ENCODE measurements at places on chromosomes 4 and X.

- DNase-seq = no peak
These were observed 43.5 kb upstream of the GPR174 start for GRCh38 chrX:79100791-79101484.

DNA sequence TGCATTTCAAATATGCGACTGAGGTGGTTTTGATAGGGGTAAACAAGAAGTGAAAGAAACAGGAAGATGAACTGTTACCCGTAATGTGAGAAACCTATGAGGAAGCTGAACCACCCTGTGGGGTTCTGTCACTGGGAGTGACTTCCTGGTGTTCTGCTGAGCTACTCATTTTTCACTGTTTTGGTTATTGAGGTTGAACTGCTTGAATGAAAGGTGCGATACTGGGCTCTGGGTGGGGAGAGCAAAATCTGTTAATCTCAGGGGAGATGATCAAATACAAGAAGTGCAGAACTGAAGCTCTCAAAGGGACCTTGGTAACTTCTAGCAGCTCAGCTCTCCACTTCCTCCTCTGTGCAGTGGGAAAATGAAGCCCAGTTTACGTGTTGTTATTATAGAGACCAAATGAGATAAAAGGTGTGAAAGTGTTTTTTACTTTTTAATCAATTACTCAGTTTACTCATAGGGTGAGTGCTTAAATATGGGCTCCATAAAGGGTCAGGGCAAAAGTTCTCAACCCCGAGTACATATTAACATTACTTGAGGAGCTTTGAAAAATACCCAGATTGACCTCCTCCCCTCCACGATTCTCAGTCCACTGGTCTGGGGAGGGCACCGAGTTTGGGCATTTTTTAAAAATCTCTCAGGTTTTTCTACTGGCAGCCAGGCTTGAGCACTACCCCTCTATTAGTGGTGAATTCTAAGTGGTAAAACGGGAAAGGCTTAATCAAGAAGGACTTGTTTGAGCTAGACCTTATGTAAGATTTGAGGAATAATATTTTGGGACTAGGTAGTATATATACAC, 66.7 kb downstream of the COQ2 start:
- peak; percentile 30 for DNase-seq

- no peak for DNase-seq
These were observed 79.8 kb downstream of the SPANXN3 start for GRCh38 chrX:143437439-143437838.

DNA sequence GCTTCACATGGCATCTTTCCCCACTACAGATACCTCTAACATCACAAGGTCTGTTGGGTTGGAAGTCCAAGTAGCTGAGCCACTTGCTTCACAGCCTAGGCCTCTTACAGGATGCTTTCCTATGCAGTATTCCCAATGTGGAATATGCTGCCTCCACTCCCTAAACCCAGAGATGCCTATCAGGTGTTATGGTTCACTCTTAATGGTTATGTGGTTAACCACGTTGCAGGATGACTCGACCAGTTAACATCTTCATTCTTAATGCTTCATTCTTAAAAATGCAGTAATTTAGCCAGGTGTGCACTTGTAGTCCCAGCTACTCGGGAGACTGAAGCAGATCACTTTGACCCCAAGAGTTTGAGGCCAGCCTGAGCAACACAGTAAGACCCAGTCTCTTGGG, 24.2 kb downstream of the HAUS3 start:
- DNase-seq = peak; percentile 18

DNA sequence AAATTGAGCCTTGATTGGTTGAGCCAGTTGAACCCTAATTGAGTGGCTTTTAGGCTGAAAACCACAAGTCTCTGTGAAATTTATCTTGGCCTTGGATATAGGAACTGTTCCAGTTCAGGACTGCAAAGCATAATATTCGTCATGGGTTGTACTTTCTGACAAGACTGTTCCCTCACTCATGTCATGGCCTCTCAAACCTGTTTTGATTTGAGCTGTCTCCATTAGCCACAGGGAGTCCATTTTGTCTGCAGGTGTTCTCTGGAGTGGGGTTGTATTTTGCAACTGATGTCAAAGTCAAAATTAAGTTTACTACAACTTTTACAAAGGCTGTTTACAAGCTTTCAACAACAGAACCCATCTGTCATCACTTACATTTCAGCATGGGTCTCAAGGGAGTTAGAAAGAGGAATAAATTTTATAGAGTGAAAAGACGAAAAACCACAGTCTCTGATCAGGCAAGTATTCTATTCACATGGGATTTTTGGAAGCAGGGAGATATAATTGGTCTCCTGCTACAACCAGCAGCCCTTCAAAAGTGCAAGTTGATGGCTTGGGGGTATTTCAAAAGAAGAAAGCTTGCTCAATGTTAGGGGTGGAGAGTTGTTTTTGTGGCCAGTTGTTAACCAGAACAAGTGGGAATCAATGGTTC, 1716.3 kb downstream of the C4orf33 start:
- DNase-seq = no peak

GRCh38 chr4:90769251-90769650, 642.1 kb downstream of the CCSER1 start:
- no peak for DNase-seq

GRCh38 chrX:105758754-105759153, 63.6 kb upstream of the NRK start:
- DNase-seq = no peak

DNA sequence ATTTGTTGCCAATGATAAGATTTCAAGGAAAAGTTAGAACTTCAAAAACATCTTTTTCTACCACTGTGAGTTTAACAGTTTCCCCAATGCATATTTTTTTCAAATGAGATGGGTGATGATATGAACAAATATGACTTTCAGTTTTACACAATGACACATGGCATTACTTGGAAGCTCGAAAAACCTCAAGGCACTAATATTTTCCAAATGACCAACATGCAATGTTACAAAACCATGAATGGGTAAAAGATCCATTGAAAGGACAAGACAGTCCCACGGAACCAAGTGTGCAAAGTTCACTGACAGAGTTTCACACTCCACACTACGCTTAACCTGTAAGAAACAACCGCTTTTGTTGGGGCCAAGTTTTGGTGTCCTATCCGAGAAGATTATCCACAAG, 84.5 kb downstream of the CD99L2 start:
- DNase-seq = no peak

DNA sequence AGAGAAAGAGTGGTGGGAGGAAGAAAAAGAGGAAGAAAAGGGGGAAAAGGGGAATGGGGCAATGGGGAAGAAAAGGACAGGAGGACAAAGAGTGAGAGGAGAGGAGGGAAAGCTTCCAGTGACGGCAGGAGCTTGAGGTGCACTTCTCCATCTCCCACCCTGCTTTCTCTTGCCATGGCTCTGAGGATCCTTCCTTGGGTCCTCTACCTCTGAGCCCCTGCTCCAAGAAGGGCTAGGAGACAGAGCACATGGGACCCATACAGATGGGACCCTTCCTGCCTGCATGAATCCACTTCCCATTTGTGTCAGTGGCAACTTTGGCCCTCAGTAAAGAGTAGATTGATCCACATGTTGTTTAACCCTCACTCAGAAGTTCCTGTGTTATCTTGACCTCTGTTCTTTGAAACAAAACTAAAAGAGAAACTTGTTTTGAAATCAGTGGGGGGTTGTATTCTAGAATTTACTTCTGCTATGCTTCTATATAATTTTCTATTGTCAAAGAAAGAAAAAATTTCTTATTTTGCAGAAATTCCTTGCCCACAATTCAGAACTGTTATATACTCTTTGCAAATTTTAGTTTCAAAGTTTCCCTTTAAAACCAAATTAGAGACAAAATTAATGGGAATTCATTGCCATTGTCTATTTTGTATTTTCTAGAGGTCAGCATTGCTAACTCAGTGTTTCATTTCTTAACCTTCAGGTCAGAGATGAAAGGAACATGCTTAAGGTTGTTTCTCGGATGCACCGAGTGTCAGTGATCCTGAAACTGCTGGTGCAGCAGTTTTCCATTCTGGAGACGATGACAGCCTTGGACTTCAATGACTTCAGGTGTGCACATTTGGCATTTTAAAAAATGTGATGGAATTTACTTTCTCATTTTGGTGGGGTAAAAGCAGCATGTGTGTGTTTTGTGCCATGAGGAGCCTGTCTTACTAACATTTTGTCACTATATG, 5.0 kb downstream of the TDO2 start:
- no peak for DNase-seq

GRCh38 chr4:702618-703048, 3.0 kb upstream of the PCGF3 start:
- no peak for DNase-seq

- DNase-seq = peak; percentile 4
These were observed 47.7 kb downstream of the TIGD2 start for GRCh38 chr4:89158884-89159503.

GRCh38 chr4:32172761-32173160, 1452.6 kb downstream of the PCDH7 start:
- DNase-seq = no peak

GRCh38 chr4:91830681-91831395, 472.9 kb upstream of the GRID2 start:
- no peak for DNase-seq

DNA sequence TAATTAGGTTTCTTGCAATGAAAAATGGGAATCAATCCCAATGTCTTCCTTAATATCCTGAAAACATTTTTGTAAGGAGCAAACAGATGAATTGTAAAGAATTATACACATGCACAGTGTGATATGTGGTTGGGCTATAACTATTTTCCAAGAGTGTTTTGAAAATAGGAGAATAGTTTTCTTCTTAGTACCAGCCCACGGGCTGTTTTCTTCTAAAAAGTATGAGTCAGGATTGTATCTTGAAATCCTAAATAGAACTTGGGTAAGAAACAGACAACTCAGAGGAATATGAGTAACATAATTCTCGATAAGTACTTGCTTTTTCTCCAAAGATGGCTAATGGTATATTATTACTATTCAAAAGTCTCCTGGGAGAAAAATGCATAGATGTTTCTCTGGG, 136.7 kb downstream of the MAGEC2 start:
- no peak for DNase-seq

DNA sequence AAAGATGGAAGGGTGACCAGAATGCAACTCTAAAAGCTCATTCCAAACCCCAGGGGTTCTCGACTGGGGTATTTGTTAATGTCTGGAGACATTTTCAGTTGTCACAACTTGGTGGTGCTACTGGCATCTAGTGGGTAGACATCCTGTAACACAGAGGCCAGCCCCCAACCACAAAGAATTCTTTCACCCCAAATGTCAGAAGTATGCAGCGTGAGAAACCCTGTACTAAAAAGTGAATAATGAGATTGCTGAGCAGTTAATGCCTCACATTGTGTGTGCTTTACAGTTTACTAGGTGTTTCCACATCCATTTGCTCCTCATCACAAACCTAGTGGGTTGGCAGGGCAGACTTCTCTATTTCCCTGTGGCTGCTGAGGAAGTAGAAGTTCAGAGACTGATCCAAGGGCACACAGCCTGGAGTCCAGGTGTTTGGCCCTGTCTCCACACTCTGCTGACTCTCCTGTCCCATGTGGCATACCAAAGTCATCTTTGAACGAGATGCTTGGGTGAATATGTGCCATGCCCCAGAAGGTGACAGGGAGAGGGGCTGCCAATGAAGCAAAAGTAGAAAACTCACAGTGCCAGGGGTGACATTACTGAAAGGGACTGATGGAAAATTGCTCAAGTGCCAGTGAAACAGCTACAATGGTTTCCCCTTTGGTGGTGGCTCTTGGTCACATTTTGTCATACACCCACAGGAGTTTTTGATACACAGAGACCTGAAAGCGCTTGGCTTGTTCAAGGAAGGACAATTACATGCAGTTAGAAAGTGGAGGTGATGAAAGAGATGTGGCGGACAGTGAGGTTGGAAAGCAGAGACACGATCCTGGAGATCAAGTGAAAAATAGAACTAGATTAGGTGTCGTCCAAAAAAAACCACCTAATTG, 10.1 kb upstream of the TMEM154 start:
- DNase-seq = no peak

DNA sequence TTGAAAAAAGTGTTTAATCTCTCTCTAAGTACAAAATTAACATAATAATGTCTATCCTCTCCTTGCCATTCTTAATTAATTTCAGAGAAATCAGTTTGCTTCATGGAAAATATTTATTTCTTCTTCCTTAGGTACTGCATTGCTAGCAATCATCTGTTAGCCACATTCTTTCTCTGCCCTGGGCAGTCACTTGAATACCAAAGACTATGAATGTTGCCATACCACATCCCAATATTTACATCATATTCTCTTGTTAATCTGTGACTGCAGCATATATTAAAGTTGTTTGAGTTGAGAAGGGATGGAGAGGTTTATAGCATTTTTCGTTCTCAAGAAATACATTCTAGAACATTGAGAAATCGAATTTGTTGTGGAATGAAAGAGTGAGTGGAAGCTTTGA, 672.8 kb downstream of the PCDH7 start:
- no peak for DNase-seq

GRCh38 chr4:169351872-169352271, 81.1 kb upstream of the SH3RF1 start:
- DNase-seq = no peak

GRCh38 chr4:22595684-22596083, 79.8 kb upstream of the ADGRA3 start:
- no peak for DNase-seq

DNA sequence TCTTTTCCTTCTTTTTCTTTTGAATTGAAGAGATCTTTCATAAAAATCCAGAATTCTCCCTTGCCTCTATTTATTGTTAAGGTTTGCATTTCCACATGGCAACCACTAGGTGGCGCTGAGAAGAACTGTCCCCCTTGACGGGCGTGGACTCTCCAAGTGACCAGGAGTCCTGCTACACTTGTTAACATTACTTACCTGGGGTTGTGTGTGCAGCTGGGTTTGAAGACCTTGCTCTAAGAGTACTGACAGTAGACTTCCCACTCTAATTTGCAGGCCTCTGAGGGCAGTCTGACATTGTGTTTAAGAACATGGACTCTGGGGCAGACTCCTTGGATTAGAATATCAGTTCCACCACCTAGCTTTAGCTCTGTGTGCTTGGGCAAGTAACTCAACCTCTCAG, 52.8 kb downstream of the GPRIN3 start:
- DNase-seq = peak; percentile 60

GRCh38 chr4:157700898-157701694, 471.7 kb downstream of the GASK1B start:
- DNase-seq = no peak

- DNase-seq = no peak
These were observed 30.3 kb downstream of the TLR10 start for GRCh38 chr4:38752372-38752940.

GRCh38 chr4:81919223-81919622, 447.5 kb upstream of the RASGEF1B start:
- DNase-seq = no peak

GRCh38 chr4:95102162-95102790, 344.5 kb downstream of the BMPR1B start:
- no peak for DNase-seq

DNA sequence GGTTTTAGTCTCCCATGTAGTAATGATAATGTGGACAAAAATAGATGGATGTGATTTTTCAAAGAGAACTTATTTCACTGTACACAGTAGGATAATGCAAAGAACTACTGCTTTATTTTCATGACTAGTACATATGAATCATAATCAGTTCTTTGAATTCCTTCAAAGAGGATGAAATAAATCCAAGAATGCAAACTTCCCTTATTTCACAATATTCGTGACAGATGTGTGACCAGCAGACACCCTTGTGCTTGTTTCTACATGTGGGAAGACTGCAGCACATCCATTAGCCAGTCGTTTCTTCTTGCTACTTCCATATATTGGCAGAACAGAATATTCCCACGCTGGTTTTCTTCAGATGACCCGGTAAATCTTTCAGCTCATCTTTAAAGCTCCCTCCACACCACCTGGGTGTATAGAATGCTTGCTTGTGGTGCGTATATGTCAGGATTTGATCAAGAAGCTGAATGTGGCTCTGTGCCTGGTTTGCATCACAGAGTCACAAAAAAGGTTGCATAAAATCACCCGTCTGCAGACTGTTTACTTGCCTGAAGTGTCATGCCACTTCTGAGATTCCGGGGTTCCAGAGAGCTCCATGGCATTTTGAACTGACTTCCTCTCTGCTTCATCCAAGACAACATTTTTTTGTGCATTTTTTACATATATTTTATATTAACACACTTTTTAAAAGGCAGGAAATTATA, 47.7 kb upstream of the FAT4 start:
- no peak for DNase-seq
